ENCODE measurements at places on chromosomes 5 and 9. TPM values are rescaled to one million over a fixed set of nuclear protein-coding genes. Genes with fewer than 3 reads are reported as not detected.

The ACER2 gene
- 7.4 TPM for total RNA-seq

The VAV2 gene
- total RNA-seq = 17.5 TPM

The SEMA6A gene
- total RNA-seq = 59.1 TPM

The BTNL3 gene
- not detected for total RNA-seq

The TRMT10B gene
- 3.7 TPM for total RNA-seq

The PKD2L2 gene
- 0.46 TPM for total RNA-seq

The SH3GL2 gene
- 52.1 TPM for total RNA-seq

The HMMR gene
- total RNA-seq = 4.4 TPM

The DNAI1 gene
- total RNA-seq = 4.4 TPM

The RNF145 gene
- 122 TPM for total RNA-seq

The ADGRD2 gene
- 0.46 TPM for total RNA-seq

The LCN9 gene
- total RNA-seq = not detected

The FAM193B gene
- 40.1 TPM for total RNA-seq

The TYRP1 gene
- total RNA-seq = 1.6 TPM

The IL13 gene
- not detected for total RNA-seq

The CSF2 gene
- total RNA-seq = not detected

The GNA14 gene
- 1.4 TPM for total RNA-seq

The PCYOX1L gene
- 13.6 TPM for total RNA-seq

The PTCH1 gene
- 20.5 TPM for total RNA-seq

The CSF1R gene
- 15.7 TPM for total RNA-seq

The DOK3 gene
- total RNA-seq = 4.4 TPM

The SHC3 gene
- total RNA-seq = 42.0 TPM

The PLPP7 gene
- total RNA-seq = 9.2 TPM

The ARSK gene
- total RNA-seq = 9.9 TPM

The TAF11L9 gene
- total RNA-seq = not detected

The HDAC3 gene
- 54.9 TPM for total RNA-seq

The TLX3 gene
- not detected for total RNA-seq

The WNT8A gene
- total RNA-seq = 0.23 TPM

The ALG2 gene
- 23.3 TPM for total RNA-seq

The MAMDC4 gene
- total RNA-seq = 2.8 TPM

The CATSPER3 gene
- total RNA-seq = 0.23 TPM

The UHRF2 gene
- total RNA-seq = 61.1 TPM

The TMC1 gene
- total RNA-seq = 0.46 TPM

The MRNIP gene
- 29.3 TPM for total RNA-seq

The HRH2 gene
- 4.8 TPM for total RNA-seq

The GOLGA1 gene
- total RNA-seq = 29.1 TPM

The TMEM252 gene
- total RNA-seq = not detected

The DCP2 gene
- 74.5 TPM for total RNA-seq

The IFNA2 gene
- total RNA-seq = not detected

The FAM163B gene
- total RNA-seq = 11.3 TPM

The SLC34A3 gene
- not detected for total RNA-seq

The ACOT12 gene
- 5.1 TPM for total RNA-seq

The SET gene
- total RNA-seq = 418 TPM
